MCF 10A (cell line): ENCODE measurements at places on chromosomes 2 and 18. TPM values are rescaled to one million over a fixed set of nuclear protein-coding genes. Genes with fewer than 3 reads are reported as not detected.

CNRIP1 gene
- 0.84 and 2.4 TPM in 2 replicates for total RNA-seq

NT5DC4 gene
- not detected in 2 replicates for total RNA-seq

- no peak for DNase-seq
These were observed 455.5 kb downstream of the EIPR1 start for GRCh38 chr2:2922156-2922555.

GRCh38 chr2:175806125-175806490 lies 196.0 kb downstream of the LNPK start:
- no peak for DNase-seq

DNA sequence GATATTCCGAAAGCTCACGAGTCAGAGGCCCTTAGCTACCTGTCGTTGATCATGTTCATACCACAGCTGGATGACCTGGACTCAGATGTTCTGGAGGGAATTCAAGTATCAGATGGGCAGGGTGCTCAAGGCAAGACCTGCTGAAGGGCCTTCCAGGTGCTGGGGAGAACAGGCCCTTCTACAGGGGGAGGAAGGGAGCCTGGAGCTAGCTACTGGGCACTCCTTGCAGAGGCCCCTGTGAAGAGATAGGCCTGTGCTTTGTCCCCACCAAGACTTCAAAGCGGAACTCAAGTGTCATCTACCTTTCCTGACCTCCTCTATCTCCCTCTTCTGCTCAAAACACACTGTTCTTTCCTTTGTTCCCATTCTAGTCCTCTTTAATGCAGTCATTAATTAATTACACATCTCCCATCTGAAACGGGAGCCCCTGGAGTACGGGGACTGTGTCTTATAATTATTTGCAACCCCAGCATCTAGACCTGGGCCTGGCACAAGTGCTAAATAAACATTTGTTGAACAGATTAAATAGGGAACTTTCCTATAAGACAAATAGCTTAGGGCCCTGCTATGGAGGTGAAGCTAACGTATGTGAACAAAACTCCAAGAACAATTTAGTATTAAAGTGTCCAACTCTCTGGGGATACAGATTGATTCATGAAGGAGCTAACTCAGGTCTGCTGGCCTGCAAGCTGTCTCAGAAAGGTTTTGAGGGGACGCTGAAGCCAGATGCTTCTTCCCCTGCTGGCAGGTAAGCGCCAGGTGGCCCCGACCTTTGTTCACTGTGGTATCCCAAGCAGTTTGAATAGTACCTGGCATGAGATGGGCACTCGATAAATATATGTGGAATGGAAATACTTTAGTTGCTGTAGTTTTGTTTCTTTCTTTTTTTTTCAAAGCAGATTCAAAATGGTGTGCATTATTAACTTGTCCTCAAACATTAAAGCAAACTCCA lies 22.0 kb downstream of the RHOB start:
- no peak for DNase-seq
